Stimulated activated effector memory CD8-positive, alpha-beta T cell treated with anti-CD3 and anti-CD28 coated beads, Interleukin-12 subunit alpha, Interleukin-12 subunit beta, amount 100 ng/mL, for 72 hours (primary cell): ENCODE measurements at places on chromosomes 7 and 10.

GRCh38 chr10:44195112-44196007, 189.5 kb downstream of the CXCL12 start:
- DNase-seq: no peak

GRCh38 chr7:6556196-6556595, 4.9 kb upstream of the GRID2IP start:
- no peak for DNase-seq

DNA sequence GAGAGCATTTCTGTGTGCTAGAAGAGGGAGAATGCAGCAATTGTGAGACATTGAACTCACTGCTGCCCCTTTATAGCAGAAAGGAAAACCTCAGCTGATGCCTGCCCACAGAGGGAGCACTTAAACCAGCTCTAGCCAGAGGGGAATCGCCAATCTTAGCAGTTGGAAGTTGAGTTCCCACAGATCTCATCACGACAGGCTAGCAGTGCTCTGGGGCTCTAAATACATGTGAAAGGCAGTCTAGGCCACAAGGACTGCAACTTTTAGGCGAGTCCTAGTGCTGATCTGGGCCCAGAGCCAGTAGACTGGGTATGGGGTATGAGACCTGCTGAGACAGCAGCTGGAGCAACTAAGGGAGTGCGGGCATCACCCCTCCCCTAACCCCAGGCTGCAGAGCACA, 25.2 kb upstream of the PRR15 start:
- DNase-seq: no peak

DNA sequence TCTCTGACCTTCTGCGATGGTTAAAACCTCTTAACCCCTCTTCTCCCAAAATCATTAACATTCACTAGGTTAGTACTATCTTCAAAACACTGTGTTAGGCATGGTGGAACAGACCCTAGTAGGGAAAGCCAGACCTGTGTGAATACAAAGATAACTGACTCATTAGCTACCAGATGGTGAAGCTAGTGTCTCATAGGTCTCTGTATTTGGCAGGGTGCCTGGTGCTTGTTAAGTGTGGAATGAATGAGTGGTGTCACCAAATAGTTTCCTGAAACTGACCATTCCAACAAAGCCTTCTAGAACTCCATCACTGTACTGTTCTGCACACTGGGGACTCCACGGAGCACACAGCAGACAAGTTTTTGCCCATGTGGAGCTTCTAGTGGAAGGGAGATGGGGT, 27.7 kb upstream of the TM9SF3 start:
- DNase-seq: no peak

DNA sequence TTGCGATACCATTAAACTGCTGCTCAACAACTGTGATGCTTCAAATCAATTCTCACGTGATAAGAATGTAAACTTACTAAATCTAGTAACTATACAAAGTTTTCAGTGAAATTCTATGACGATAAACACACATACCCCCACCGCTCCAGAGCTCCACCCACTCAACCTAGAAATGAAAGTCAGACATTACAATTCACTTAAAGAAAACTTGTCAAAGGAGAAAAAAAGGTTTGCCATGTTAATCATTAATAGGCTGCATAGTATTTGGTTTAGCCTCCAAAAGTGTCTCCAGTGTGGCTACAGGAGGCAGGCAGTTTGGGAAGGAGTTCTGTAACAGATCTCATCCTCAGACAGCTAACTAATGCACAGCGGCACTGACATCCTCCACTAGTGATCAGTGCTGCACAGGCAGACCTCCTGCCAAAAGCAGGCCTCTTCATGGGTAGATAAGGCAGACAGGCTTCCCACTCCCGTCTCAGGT, 3.1 kb downstream of the HERPUD2 start:
- peak; percentile 71 for DNase-seq

GRCh38 chr10:92064506-92064905, 140.9 kb downstream of the BTAF1 start:
- no peak for DNase-seq
